ENCODE measurements at places on chromosomes 7 and 10.

DNA sequence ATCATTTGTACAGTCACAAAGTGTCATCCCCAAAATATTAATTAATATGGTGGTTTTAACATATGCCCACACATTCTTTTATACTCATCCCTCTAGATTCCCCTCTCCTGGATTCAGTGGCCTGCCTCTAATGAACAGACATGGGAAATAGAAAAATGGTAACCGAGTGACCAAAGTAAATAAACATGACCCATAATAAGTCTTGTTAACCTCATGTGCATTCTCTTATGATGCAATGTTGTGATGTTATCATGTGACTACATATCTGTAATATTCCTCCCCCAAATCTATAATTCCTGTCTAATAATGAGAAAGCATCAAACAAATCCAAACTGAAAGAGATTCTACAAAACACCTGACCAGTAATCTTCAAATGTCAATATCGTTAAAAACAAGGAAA, 164.5 kb upstream of the PRSS1 start:
- no peak for DNase-seq

GRCh38 chr10:48391994-48392393, 85.5 kb downstream of the MAPK8 start:
- DNase-seq = no peak

DNA sequence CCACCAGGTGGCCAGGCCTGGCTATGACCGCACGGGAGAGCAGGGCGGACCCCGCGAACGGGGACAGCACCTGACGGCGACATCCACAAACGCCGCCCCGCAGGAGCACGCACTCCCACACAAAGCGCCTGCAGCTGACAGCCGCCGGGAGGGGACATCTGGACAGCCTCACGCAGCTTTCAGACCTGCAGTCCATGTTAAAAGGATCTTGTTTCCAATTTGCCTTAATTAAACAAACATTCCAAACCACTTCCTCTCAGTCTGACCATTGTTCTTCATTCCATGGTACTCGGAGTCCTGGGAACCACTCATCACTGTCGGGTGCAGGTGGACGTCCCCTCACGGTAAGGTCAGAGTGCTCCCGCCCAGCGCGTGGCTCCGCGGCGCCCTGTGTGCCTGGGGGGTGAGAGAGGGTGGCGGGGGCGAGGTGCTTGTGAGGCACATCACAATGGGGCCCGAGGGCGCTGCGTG, 5.9 kb upstream of the GPER1 start:
- DNase-seq = no peak

DNA sequence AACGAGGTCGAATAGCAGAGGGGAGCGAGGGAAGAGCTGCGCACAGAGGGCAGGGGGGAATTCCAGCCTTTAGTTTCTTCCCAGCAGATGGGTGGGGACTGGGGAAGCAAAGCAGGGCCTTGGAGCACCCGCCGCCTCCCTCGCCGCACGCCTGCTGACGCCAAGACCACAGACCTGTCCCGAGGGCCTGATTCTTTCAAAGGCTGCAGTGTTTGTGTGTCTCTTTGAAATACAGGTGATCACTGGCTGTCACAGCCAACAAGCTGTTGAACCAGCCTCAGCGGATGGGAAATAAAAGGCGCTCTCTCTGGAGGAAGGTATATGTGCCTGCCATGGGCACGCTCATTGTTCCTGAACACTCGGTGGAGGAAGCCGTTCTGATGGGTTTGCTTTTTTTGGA, 119.3 kb downstream of the FAM53B start:
- no peak for DNase-seq

- DNase-seq = no peak
Measured at GRCh38 chr7:33698692-33699128, 206.6 kb upstream of the BMPER start.

Data from CD4-positive, CD25-positive, alpha-beta regulatory T cell (primary cell).